NCI-H345 (cell line): ENCODE measurements at places on chromosomes 16 and 17.

DNA sequence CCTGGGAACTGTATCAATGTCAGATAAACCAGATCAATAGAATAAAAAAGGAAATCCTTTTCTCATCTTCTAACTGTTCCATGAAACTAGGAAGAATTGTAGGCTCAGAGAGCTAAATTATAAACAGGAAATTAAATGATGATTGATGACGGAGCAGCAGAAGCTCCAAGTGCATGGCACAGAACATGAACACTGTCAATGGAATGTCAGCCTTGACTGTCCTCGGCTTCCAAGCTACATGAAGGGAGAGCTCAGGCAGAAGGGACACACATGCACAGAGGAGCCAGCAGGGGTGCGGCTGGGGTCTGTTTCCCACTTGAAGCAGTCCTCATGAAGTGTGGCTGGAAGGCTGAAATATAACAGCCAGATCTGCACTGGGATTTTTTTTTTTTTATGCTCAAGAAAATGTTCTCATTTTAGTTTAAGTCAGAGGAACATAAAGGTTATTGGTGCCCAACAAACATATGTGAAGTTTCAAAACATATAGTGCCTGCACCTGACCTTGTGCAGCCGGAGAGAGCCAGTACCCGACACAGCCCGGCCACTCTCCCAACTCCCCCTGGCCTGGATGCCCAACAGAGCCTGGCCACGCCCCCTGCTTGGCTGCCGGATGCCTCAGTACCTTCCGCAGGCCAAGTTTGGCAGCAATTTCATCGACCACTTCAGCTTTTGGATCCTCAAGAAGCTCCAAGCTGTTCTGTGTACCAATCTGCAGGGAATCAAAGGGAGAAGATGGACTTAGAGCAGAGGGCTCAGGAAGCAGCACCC lies 37.0 kb downstream of the NPLOC4 start:
- no peak for DNase-seq

DNA sequence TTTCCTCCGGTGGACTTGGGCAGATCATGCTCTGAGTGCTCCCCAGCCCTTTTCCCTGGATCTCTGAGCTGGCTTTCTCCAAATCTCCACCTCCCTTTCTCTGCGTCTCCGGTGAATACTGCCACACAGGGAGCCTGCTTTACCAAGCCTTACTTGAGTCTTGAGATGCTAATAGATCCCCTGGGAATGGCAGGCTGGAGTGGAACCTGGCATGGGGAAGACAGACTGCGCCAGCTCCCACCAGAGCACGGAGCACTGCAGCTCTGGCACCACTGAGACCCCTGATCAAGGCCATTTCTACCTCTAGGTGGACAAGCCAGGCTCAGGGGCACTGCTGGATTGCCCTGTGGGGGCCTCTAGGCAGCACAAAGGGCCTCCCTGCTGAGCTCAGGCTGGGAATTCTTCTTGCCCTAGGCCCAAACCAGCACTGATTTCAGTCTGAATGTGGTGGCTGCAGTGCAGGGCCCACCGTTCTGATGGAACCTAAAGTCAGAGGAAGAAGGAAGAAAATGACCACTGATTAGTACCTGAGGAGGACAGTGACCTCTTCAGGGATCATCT lies 74.3 kb upstream of the CRHR1 start:
- DNase-seq = no peak

- no peak for DNase-seq
These were observed 12.2 kb upstream of the HS3ST4 start for GRCh38 chr16:25679511-25679910.

- peak; percentile 46 for DNase-seq
These were observed 470 bp upstream of the CDK3 start for GRCh38 chr17:76000016-76000754.

DNA sequence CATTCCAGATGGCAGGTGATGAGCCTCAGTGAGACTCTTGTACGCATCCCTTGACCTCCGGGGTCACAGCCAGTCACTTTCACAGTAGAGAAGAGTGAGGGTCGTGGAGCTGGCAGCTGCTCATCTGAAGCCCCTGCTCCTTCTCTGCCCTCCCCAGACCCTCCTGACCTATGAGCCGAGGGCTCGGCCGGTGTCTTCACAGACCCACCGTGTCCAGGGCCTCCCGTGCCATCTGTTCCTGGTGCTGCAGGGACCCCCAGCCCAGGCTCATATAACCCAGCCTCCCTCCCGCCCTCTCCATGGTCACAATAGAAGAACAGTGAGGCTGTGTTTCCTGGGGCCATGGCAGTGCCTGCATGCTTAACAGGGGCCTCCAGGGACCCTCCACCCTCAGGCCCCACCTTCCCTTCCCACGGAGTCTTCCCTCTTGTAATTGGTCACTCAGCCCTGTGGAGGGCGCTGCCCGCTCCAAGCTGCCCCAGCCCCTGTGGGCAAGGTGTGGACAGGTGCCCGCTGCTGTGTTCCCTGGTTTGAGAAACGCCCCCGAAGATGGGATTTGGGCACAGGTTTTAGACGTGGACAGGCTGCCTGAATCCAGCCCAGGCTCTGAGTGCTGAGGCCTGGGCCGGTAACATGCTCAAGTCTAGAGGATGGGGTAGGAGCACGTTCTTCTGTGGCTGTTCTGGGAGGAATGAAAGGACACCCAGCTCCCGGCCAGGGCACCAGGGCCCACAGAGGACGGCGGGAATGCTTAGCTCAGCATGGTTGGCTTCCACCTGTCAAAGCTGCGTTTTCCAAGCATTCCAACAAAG lies 38.7 kb downstream of the ACSF3 start:
- no peak for DNase-seq

- DNase-seq = no peak
These were observed 75.5 kb upstream of the MED9 start for GRCh38 chr17:17401271-17401781.

- no peak for DNase-seq
These were observed 83.4 kb upstream of the ZFHX3 start for GRCh38 chr16:73131156-73131862.

DNA sequence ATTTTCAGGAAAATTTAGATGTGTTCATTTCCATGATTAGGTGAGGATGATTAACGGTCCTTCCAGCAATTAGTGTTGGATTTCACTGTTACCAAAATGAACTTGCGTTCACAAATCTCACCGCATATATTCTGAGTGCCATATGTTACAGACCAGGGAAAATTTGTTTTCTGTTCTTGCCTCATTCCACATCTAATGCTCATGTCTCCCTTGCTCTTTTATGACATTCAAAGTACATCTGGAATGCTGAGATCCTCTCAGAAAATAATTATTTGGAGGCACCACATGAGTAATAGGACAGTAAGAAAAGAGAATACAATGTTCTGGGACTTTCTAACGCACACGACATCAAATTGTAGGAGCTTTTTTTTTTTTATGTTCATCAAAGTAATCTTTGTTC lies 406.5 kb downstream of the SHISA9 start:
- no peak for DNase-seq

DNA sequence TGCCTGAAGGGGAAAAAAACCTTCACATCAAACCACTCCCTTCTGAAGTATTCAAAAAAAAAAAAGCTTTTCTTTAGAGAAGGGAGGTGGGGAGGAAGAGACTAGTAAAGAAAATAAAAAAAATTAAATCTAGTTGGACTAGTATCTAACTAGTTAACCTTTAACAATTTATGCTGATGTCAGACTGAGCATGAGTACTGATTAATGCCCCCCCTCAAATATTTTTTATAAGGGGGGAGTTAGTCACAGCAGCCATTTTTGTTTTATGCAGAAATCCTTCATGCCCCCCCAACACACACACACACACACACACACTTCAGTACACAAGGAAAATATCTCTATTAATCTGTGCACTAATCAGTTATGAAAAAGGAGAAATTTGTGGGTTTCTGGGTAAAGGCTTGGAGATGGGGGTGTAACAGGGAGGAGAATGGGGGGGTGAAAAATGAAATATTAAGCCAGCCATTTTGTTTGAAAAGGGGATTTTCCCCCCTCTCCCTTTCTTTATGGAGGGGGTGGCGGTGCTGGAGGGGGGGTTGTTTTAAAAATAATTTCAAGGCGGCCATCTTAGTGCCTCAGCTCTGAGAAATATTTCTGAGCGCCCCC lies 4.7 kb upstream of the CHD3 start:
- no peak for DNase-seq

- no peak for DNase-seq
These were observed 5.2 kb upstream of the HOXB5 start for GRCh38 chr17:48598736-48599135.

DNA sequence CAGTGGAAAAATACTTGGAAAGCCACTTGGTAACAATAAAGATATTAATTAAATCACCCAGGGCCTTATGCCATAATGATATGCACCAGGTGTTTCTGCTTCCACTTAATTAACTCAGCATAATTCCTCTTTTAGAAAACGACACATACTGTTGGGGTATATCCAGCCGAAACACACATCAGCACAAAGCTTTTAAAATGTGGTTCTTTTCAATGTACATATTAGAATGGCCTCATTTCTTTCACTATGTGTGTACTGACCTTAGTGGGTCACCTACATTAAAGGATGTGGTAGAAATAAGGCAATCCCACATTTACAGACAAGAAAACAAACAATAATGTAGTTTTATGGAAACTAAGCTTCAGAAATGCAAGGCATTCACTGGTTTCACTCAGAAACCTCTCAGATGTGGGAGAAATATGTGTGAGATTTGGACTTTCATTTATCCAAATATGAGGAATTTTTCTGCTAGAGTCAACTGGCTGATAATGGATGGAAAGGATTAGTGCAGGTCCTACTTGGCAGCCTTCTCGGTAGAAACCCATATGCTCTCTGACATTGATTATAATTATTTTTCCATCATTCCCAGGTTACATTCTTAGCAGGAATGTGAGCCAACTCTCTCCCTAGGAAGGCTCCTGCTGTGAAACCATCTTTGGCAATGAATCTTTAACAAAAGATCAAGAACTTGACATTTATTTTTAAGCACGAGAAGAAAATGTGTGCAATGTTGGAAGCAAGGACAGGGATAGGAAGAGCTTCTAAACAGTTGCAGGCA lies 66.7 kb upstream of the DHX40 start:
- DNase-seq = no peak

DNA sequence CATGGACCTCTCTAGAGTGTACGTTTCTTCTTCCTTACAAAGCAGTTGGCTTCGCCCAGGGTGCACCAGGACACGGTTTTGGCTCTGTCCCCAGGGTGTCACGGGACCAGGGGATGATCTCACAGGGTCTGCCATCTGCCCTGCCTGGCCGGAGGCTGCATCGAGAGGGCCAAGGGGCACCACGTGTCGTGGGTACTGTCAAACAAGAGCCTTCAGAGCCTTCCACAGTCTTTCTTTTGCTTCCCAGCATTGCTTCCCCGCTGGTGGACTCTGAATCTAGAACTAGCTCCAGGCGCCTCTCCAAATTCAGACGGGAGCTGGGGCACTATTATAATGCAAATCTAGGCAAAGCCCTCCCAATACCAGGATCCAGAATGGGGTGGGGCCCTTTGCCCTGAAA lies 47.9 kb downstream of the MAPT start:
- DNase-seq = no peak

- no peak for DNase-seq
These were observed 83.2 kb downstream of the CNGB1 start for GRCh38 chr16:57887711-57888110.

DNA sequence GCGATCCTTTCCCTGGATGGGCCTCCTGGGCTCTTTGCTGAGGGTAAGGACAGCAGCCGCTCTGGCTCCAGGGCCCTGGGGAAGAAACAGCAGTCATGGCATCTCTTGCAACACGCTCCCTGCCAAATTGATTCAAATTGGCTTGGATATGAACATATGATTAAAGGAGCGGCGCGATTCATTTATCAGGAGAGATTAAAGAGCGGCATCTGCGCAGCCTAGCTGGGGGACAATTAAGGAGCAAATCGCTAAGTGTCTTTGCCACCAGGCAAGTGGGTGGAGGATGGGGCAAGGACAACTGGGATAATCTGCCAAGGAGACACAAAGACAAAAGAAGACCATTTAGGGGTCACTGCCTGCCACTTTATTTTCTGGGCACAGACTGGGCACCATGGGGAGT lies 27.8 kb downstream of the PIPOX start:
- DNase-seq = no peak

- no peak for DNase-seq
These were observed 108.5 kb downstream of the CYB561 start for GRCh38 chr17:63337579-63337978.

DNA sequence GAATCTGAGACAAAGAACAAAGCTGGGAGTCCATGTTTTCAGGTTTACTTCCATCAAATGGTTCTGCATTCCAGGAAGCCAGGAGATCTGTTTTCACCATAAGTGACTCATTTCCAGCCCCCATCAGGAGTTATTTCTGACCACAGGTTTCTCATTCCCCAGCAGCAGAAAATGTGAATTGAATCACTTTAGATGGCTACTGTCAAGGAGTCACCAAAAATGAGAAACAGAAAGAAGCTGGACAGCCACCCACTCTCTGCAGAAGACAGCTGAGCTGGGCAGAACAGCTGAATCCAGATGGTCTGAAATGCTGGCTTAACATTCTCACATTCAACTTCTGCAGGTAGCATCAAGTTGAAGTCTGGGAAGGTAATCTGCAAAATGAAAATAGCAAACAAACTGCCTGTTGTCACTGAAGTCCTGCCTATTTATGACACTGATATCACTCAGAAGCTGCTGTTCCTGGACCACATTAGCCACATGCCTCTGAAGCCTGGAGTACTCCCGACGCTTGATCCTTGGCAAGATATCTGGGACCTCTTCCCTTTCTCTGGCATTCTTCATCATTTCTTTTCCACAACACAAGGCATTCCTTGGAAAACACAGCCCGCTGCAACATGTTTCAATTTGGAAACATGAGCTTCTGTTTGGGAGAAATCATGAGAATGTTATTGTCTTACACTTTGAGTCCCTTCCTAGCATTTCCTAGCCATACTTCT lies 15.3 kb downstream of the CCL11 start:
- DNase-seq = no peak

- no peak for DNase-seq
These were observed 75.9 kb upstream of the WSB1 start for GRCh38 chr17:27218041-27218440.

GRCh38 chr16:57307365-57307764 lies 22.9 kb upstream of the PLLP start:
- no peak for DNase-seq

GRCh38 chr17:73639322-73639721 lies 4.9 kb downstream of the SDK2 start:
- peak; percentile 55 for DNase-seq

GRCh38 chr16:75494184-75494583 lies 1.1 kb downstream of the CHST6 start:
- no peak for DNase-seq

DNA sequence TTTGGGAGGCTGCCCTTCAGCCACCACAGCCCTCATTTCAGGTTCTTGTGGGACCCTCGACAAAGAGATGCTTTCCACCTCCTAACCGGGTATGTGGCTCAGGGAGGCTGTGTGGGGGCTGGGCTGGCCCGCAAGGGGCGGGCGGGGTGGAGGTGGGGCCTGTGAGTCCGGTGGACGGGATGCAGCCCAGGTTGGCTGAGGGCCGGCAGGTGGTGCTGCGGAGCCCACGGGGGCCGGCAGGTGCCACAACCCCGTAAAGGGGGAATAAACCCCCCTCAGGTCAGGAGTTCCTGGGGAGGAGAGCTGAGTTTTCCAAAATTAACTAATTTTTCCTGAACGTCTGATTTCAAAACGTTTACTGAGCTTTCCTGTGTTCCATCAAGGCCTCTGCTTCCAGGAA lies 4.9 kb upstream of the CIAO3 start:
- DNase-seq = peak; percentile 16

GRCh38 chr17:76254275-76254674 lies 10.9 kb upstream of the UBALD2 start:
- no peak for DNase-seq

GRCh38 chr17:13302983-13303382 lies 285.2 kb upstream of the ELAC2 start:
- DNase-seq = no peak
